ENCODE measurements at places on chromosomes 16 and 17. TPM values are rescaled to one million over a fixed set of nuclear protein-coding genes. Genes with fewer than 3 reads are reported as not detected.

DNA sequence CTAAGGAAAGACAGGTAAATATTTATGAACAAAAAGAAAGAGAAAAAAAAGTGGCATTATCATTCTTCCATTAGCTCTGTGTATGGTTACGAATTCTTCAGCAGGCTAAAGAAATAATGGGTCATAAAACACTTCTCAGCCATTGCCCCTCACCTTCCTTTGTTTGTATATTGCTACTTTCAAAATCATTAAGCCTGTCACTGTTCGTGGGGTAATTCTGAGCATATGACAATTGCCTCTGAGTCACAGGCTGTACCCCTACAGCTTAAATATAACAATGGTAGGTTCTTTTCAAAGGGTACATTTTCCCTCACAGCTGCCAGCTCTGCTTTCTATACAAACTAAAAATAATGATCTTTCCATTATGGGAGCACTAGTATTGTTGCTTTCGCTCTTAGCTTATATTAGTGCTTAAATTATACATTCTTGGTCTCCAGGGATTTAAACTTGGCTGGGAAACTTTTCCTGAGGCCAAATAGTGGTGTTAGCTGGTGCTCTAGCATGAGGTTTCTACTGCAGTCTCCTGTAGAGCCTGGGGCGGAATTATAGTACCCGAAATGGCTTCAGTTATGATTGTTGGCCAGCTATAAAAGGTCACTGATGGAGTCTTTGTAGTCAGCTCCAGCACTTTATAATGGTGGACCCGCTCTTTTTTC is 74.7 kb upstream of the CDH11 start:
- DNase-seq = no peak

DNA sequence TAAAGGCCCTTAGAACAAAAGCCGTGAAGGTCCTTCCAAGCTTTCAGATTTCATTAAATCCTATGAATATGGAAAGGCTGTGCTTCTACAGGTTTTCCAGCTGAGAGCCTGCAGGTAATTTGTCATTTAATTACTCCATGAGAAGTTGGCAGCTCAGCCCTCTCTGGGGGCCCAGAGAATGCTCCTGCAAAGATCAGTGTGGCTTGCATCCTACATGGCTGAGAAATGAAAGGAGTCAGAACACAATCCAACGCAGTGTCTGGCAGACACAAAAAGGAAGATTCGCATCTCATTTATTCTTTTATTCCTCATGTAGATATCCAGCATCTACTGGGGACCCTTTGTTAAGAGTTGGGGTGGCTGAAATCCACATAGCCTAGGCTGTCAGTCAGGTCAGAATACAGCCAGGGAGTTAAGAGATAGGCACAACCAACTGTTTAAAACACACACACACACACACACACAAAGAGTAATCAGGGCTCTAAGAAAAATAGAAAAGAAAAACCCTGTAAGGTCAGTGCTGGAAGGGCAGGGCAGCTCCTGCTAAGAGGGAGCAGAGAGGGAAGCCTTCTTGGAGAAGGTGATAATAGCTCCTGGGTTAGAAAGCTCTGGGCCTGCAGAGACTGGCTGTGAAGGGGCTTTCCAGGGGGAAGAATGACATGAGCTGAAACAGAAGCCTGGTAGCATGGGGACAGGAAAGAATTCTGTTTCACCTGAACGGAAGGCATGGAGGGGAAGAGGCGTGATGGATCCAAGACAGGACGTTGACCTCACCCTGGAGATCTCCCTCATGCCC is 46.9 kb upstream of the WSCD1 start:
- DNase-seq = no peak

- DNase-seq = no peak
Measured at GRCh38 chr17:40777459-40777858, 4.9 kb downstream of the KRT27 start.

CHST6 gene
- total RNA-seq = 5.3 TPM

LRRC37A gene
- 4.5 TPM for total RNA-seq

ASB16 gene
- not detected for total RNA-seq
